ENCODE measurements at places on chromosomes 7 and 10. TPM values are rescaled to one million over a fixed set of nuclear protein-coding genes. Genes with fewer than 3 reads are reported as not detected.
A peak's percentile ranks its signal among the peaks of the same experiment; 100 is the strongest.

The CD36 gene
- not detected for total RNA-seq

The LHFPL3 gene
- not detected for total RNA-seq

The LLCFC1 gene
- not detected for total RNA-seq

The SLC39A12 gene
- not detected for total RNA-seq

The FOXK1 gene
- total RNA-seq: 37.9 TPM

The GPR146 gene
- 2.2 TPM for total RNA-seq

DNA sequence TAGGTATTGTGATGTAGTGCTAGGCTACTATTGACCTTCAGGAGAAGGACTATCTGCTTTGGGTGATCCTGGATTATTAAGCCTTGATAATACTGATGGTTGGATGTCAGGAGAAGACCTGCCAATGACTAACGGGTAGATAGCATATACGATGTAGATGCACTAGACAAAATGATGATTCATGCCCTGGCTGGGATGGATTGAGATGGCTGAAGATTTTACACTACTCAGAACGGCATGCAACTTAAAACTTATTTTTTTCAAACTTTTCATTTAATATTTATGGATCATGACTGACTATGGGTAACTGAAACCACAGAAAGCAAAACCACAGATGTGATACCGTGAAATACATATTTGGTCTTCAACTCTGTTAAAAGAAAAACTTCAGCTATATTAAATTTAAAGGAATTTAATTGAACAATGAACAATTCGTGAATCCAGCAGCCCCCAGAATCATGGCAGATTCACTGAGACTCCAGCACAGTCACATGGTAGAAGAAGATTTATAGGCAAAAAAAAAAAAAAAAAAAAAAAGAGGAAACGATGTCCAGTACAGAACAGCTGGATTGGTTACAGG lies 124.6 kb upstream of the CDK13 start:
- no peak for DNase-seq

DNA sequence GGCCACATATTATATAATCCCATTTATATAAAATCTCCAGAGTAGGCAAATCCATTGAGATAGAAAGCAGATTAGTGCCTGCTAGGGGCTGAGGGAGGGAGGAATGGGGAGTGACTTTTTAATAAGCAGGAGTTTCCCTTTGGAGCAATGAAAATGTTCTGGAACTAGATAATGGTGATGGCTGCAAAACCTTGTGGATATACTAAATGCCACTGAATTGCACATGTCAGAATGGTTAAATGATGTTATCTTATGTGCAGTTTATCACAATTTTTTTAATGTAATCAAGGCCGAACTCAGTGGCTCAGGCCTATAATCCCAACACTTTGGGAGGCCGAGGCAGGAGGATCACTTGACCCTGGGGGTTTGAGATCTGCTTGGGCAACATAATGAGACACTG lies 145.5 kb upstream of the AUTS2 start:
- no peak for DNase-seq

- no peak for DNase-seq
These were observed 2.3 kb downstream of the CDH23 start for GRCh38 chr10:71398976-71399375.

DNA sequence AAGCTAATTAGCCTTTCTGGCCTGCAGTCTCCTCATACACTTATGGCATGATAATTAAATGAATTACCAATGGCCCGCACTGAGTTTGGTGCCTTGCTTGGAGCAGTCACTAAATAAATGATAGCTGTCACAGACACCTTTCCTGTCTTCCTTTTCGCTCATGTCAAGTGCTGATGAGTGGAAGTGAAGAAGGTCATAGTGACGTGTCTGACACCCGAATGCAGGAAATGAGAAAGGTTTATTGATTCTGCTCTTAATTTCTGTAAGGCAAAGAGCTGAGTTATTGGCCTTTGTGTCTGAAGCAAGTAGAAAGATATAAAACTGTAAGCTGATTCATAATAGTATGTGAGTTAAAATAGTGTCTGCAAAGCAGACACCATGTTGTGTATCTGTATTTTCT lies 13.2 kb upstream of the ESYT2 start:
- DNase-seq: no peak

DNA sequence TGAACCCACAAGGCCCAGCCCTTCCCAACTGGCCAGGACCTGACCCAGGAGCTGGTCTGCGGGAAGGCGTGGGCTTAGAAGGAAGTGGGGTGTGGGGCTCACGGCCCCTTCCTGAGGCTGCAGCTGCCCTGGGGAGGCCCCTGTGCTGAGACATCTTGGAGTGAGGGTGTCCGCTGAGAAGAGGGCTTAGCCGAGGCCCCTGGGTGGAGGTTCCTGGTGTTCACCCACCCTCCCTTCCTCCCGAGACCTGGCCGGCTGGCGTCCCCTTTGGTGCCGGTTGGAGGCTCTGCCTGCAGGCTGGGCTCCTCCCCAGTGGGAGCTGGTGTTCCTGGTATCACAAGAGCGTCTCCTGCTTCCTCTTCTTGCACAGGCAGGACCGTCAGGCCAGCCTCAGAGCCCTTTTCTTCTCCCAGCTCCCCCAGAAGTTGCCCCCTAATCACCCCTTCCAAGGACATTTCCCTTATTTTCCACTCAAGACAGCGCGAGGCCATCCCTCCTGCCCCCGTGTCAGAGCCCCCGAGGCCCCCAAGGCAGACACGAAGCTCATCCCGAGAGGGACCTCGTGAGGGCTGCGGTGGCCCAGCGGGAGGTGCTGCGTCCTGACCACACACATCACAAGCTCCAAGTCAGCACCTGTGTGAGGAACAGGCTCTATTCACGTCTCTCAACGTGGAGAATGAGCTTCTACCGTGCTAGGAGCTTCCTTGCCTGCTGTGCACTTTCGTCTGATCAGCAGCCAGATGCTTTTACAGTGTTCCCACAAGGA lies 25.1 kb upstream of the FAM20C start:
- DNase-seq: no peak

- no peak for DNase-seq
These were observed 371.0 kb downstream of the FRMD4A start for GRCh38 chr10:13959443-13960359.

DNA sequence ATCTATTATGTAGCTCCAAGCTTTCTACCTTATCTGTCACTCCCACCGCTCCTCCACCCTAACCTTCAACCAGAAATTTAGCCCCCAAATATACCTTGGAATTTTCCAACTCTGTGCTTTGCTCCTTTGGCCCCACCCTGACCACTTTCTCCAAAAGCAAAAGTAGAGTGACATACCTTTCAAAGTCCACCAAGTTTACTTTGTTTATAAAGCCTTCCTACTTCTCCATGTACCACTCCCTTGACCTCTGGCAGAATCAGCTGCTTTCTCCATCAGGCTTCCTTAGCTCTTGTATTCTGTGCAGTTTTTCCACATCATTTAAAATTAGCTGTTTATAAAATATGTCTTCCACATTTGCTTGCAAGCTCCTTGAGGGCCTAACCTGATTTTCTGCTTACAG lies 40.9 kb upstream of the RSBN1L start:
- DNase-seq: no peak

- no peak for DNase-seq
These were observed 14.4 kb downstream of the TAS2R41 start for GRCh38 chr7:143492043-143492471.

- no peak for DNase-seq
These were observed 20.6 kb downstream of the PITRM1 start for GRCh38 chr10:3151889-3152565.

DNA sequence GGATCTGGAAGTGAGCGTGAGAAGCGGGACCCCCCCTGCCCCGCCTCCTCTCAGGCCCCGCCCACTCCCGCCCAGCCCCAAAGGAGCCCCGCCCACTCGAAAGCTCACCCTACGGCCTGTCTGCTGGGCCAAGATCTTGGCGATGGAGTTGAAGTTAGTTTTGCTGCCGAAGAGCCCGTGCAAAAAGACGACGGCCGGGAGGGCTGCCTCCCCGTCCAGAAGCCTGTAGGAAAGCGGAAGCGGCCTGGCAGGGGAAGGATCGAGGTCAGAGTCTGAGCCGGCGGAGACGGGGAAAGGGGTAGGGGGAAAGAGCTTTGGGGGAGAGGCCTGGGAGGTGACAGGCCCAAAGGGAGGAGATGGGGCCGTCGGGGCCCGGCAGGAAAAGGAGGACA lies 386 bp downstream of the ABHD11 start:
- DNase-seq: peak; percentile 28

DNA sequence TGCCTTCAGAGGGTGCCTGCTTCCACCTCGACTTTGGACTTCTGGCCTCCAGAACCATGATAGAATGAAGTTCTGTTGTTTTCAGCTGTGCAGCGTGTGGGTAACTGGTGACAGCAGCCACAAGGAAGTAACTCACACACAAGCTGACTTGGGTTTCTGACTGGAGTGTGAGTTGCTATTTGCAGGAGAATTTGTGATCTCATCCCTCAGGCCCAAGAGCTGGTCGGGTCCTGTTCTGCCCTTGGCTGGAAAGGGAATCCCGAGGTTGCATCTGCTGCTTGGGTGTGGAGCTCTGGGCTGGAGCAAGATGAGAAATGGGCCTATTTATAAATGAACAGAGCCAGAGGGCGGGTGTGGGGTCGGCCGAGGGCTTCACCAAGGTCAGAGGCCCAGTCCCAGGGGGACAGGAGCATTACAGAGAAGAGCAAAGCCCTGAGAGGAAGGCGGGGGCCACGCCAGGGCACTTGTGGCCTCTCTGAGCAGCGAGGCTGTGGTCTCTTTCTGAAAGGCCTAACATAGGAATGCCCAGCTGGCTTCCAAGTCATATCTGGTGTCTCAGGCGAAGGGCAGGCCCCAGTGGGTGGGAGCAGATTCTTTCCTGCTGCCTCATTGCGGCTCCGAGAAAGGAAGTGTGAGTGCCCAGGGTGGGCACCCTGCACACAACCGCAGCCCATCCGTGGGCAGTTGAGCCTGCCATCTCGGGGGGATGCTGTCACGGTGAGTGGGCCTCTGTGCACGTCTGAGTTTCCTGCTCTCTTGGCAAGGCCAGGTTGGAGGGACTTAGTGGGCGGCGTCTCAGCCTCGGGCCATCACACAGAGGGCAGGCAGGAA lies 26.5 kb upstream of the C10orf71 start:
- no peak for DNase-seq

- DNase-seq: peak; percentile 16
These were observed 28.7 kb downstream of the PNPLA8 start for GRCh38 chr7:108497082-108497725.

- DNase-seq: no peak
These were observed 93.2 kb upstream of the DGKB start for GRCh38 chr7:14995774-14996173.
